ENCODE measurements at places on chromosomes 11 and 22.

DNA sequence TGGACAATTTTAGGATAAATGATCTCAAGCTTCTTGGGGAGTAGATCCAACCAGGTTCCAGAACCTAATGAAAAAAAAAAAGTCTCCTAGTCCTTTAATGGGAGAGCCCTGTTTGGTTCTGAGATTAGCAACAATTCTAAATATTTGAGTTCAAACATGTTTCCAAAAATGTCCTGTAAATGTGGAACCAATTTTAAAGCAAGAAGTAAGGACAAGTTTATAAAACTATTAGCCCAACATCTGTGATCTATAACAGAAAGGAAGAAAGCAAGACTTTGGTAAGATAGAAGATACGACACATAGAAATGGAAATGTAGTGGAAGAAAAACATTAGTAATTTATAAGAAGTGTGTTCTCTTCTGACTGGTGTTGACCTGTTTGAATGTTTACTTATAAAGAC lies 79.7 kb upstream of the SLC5A12 start:
- no peak for DNase-seq

GRCh38 chr11:117925198-117925925 lies 3.8 kb downstream of the TMPRSS13 start:
- no peak for DNase-seq

DNA sequence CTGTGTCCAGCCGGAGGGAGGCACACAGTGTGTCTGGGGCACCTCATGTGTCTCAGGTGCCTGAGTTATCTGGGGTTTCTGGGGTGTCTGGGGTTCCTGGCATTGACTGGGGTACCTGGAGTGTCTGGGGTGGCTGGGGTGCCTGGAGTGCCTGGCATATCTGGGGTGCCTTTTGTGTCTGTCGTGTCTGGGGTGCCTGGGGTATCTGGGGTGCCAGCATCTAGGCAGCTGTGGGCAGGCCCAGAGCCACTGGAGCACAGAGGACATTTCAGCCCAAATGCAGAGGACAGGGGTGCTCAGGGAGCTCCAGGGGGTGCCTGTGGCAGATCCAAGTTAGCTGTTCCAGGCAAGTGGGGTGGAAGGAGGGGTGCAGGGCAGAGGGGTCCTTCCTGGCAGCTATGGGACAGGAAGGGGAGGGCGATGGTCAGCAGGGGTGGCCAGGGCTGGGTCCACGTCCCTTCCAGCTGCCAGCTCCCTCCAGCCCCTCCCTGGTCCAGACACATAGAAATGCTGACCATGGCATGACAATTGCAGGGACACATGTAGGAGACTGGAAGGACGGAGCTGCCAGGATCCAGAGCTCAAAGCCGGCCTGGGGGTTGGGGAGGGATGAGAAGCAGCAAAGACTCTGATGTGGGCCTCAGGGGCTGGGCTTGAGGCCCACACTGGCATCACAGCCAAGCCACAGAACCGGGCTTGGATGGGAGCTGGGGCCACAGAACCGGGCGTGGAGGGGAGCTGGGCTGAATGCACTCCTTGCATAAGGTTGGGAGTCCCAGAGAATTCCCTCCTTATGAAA lies 133.0 kb downstream of the BRD1 start:
- DNase-seq: no peak

- DNase-seq: no peak
These were observed 162.1 kb downstream of the CHST1 start for GRCh38 chr11:45503311-45503710.

DNA sequence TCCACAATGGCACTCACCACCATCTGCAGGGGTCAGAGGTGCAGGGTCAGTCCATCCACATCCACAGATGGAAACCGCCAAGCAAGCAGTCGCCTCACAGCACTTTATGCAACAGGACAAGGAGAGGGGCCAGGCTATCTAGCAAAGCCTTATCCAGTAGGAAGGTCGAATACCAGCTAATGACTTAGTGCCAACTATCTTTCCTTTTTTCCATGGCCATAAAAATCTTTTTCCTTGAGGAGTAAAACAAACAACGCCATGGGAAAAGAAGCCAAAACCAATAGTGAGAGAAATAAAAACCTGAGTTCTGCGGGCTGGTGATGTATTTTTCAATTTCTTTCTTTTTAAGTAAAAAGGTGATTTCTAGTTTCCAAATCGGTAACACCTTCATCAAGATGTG lies 8.2 kb downstream of the SNX19 start:
- DNase-seq: no peak

DNA sequence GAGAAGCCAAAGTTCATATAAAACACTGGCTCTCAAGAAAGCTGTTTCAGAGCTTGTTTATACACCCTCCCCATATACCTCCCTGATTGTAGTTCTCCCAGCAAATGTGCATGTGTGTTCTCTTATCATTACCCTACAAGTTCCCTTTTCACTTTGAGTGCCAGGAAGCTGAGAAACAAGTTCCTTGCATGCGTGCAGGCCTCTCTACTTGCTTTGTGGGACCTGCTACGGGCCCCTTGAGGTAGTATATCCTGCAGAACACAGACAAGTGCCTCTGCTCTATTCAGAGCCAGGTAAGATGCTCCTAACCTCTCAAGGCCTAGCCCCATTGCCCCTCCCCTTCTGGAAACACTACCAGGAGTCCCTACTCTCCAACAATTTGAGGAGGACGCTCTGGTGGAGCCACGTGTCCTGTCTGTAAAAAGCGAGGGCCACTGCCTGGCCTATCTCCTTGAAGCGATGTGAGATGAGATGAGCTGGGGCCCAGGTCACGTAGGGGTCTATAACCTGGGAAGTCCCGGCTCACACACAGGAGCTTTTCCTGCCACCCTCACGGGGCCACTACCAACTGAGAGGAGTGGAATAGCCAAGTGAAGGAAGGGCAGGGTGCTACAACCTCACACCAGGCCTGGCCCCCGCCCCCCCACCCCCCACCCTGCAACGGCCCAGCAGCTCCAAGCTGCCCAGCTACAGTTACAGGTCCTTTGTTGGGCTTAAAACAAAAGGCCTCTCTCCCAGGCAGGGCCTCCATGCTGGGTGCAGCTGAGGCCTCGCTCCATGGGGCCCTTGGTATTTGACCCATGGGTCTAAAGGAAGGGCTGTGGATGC lies 2.6 kb upstream of the ATP5MGL start:
- no peak for DNase-seq

- peak; percentile 10 for DNase-seq
These were observed 38.6 kb upstream of the BMAL1 start for GRCh38 chr11:13238879-13239514.

DNA sequence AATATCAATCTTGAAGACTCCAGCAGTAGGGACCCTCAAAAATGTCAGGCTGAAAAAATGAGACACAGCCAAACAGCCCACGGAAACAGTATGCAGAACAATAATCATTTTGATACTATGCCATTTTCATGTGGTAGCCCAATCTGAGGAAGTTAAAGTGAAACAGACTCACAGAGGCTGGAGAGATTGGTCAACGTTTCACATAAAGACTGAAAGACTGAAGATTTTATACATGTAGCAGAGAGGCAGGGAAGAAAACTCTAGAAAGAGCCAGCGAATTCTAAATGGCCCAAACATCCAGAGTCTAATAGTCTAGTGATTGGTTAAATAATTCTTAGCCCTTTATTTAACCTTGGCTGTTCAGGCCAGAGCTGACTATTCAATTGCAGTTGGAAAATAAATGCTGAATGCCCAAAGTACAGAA lies 49.4 kb downstream of the MAML2 start:
- no peak for DNase-seq

DNA sequence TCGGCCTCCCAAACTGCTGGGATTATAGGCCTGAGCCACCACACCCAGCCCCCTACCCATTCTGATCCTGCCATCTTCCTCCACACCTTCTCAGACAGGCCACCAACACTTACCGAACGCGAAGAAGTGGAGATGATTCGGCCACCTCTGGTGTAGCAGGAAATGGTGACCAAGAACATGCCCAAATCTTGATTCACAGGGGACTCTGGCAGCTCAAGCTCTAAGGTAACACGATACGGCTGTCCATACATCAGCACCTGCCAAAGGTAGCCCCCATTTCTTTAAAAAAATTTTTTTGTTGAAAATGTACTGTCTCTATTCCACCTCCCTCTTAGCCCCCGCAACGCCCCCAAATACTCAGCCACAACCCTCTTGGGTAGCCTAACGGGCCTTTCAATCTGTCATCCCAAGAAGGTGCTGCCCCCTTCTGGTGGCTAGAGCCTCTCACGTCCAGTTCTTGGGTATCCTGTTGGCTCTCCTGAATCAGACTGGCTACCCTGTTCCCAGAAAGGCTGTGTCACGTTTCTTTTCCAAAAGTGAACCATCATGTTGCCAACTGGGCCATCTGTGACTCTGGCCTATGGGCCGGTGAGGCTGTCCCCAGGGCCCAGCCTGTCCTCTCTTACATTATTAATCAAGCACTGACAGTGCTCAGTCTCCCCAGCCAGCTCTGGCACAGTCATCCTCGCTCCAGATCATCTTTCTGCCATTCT lies 5.3 kb upstream of the LRRN4CL start:
- peak; percentile 58 for DNase-seq

- no peak for DNase-seq
These were observed 1.8 kb upstream of the FAR1 start for GRCh38 chr11:13666708-13667107.

- no peak for DNase-seq
These were observed 188.0 kb downstream of the MAML2 start for GRCh38 chr11:96154802-96155520.

DNA sequence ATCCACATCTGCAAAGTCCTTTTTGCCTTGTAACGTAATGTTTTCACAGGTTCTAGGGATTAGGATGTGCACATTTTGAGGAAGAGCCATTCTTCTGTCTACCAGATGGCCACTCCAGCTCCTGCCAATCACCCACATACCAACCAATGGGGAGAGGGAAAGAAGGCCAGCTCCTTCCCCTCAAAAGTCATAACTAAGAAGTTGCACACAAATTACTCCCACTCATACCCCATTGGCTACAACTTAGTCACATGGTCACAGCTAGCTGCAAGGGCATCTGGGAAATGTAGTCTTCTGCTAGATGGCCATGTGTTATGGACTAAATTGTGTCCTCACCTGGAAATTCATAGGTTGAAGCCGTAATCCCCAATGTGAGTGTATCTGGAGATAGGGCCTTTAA lies 15.4 kb upstream of the MYOD1 start:
- no peak for DNase-seq

DNA sequence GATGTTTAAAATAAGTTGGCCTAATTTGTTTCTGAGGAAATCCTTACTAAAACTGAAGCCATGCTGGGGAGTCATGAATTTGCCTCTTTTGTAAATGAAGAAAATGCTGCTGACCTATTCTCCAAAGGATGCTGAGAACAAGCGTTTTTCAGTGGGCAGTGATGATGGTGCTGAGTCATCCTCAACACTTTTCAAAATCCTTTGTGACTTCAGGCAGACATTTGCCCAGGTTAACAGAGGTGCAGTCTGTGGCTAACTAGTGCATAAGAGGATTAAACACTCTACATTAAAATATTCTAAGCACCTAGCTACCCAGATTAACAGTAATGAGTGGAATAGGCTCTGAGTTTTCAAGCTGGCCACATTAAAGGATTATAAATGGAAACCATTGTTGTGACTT lies 509.0 kb downstream of the DLG2 start:
- DNase-seq: no peak

GRCh38 chr11:2528301-2529050 lies 83.7 kb downstream of the KCNQ1 start:
- no peak for DNase-seq

DNA sequence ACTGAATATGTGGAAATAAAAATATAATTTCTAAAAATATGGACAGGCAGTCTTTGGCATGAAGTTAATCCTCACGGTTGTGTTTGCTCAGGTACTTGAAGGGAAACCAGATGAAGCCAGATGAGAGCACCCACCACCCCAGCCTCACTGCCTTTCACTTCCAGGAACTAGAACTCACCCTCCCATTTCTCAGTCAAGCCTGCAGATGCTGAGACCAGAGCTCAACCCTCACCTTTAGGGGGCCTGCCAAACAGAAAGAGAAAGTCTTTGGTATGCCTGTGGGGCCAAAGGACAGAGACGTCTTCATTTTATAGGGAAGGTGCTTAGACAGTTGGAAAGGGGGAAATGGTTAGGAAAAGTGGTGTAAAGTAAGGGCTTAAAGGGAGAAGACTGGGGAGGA lies 252.8 kb upstream of the PLET1 start:
- DNase-seq: no peak

- no peak for DNase-seq
These were observed 21.4 kb downstream of the CD44 start for GRCh38 chr11:35160246-35160824.

DNA sequence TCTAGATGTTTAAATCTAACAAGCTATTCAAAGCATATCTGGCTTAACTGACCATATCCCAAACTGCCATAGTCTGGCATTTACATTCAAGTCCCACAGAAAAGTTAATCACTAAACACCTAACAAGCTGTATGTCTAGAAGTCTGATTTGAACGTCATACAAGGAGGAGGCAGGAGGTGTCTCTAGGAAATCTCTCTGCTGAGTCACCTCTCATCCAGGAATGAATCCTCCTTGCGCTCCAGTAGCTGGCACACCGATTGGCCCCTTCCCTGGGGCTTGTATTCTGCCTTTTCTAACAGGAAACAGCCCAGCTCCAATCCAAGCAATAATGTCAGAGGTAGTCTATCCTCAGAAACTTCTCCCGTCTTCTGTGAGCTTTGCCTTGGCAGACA lies 31.8 kb downstream of the FEZ1 start:
- no peak for DNase-seq

- no peak for DNase-seq
These were observed 51.6 kb downstream of the OPCML start for GRCh38 chr11:133480722-133481121.

GRCh38 chr11:99069856-99070444 lies 49.2 kb downstream of the CNTN5 start:
- DNase-seq: no peak

DNA sequence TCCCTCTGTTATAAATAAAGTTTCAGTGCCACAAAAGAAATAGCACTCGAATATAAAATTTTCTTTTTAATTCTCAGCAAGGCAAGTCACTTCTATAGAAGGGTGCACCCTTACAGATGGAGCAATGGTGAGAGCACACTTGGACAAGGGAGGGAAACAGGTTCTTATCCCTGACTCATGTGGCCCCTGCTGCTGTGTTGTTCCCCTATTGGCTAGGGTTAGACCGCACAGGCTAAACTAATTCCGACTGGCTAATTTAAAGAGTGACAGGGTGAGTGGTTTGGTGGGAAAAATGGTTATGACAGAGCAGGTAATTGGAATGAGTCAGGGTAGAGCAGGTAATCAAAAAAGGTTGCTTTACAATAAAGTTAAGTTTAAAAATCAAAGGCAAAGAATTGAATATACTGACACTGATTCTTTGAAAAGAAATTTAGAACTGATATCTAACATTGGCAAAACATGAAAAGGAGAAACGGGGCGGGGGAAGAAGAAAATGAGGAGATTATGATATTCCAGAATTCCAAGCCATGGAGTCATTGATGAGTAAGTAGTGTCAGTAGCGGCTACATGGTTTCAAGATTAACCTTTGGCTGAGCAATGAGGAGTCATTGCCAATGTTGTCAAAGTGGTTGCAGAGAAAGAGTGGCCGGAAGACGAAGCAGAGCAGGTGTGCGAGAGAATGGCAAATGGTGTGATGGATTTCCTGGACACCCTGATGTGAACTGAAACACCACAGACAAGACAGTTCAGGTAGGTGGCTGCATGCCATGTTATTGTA lies 48.4 kb upstream of the MRGPRX1 start:
- DNase-seq: no peak

Measured in stimulated activated CD4-positive, alpha-beta T cell treated with anti-CD3 and anti-CD28 coated beads, TNF-alpha, amount 100 ng/mL, for 4 hours (primary cell).